Effector CD8-positive, alpha-beta T cell (primary cell): ENCODE measurements at places on chromosomes 7 and 10.

GRCh38 chr10:69908124-69908523 is 106.4 kb downstream of the COL13A1 start:
- DNase-seq = no peak

GRCh38 chr10:131980321-131980720 is 1.4 kb downstream of the BNIP3 start:
- DNase-seq = no peak

- DNase-seq = no peak
Observed at GRCh38 chr10:117537436-117537903, 5.1 kb upstream of the EMX2 start.

GRCh38 chr7:140327261-140327661 is 71.1 kb downstream of the SLC37A3 start:
- no peak for DNase-seq

- no peak for DNase-seq
Observed at GRCh38 chr10:89076120-89076519, 85.5 kb downstream of the FAS start.

DNA sequence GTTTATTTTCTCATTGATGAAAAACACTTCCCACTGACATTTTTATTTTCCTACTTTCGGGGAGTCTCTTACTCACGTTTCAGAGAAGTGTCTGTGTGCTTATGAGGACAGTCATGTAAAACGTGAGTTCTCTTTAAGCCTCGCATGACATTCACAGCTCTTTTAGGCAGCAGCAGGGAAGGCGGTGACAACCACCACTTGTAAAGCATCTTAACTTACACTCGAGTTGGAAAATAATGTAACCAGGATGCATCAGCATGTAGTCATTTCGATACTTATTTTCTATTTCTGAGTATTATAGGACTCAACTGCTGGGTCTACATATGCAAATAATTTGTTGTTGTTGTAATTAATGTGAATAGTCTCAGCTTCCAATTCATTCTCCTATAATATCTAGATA is 153.6 kb downstream of the SEMA3D start:
- DNase-seq = no peak

GRCh38 chr7:45716380-45717203 is 142.4 kb downstream of the ADCY1 start:
- no peak for DNase-seq

- no peak for DNase-seq
Observed at GRCh38 chr7:69956541-69956940, 358.3 kb downstream of the AUTS2 start.

DNA sequence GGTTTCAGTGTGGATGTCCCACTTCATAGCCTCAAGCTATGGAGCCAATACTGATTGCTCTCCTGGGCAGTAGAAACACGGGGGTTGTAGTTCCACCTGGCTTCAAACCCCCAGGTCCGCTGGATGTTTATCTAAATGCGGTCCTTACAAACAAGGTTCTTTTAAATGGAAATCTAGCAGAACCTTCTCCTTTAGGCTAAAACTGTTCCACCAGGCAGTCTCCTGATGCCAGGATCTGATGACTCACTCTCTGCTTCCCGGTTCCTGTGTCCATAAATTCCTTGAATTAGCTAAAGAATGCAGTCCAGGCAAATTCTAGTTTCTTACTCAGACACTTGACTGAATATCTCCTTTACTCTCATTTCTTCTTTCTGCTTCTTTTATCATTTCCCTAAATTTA is 108.4 kb upstream of the FAM3C start:
- DNase-seq = no peak

DNA sequence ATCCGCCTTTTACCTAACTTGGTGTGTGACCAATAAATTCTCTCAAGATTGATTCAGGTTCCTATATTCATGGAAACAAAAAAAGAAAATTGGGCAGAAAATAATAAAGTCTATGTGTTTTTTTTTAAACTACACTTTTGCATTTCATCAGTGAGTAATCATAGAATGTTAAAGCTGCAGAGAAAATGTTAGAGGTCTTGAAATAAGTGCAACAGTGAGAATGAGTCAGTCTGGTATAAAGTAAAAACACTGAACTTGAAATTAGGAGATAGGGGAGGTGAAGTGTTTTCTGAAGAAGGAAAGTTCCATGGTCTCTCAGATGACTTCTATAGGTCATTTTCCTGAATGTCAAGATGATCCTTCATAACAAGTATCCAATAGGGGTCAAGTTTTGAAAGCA is 202.6 kb upstream of the NRP1 start:
- DNase-seq = no peak

- no peak for DNase-seq
Observed at GRCh38 chr7:48141521-48141920, 29.7 kb upstream of the ABCA13 start.

DNA sequence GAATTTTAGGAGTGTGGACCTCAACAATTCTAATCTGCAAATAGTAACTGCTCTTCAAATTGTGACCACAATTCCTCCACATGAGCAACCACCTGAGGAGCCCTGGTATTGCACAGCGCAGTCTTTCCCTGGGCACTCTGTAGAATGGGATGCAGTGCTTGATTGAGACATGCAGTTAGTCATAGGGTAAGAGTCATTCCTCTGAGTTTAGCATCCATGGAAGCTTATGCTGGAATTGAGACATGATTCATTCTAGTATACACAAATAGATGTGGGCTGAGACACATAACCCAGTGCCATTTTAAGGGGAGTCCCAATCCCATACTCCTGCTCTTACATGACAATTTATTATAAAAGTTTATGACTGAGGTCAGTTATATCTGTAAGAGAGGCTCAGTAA is 582.3 kb upstream of the CNTNAP2 start:
- no peak for DNase-seq
